ENCODE measurements at places on chromosomes 1 and 21. TPM values are rescaled to one million over a fixed set of nuclear protein-coding genes. Genes with fewer than 3 reads are reported as not detected.

The LMX1A gene
- not detected for polyA plus RNA-seq

The TEX38 gene
- not detected for polyA plus RNA-seq

The CD101 gene
- polyA plus RNA-seq = not detected

The UBL4B gene
- not detected for polyA plus RNA-seq

Data from IMR-90 (cell line).